DMS 273 treated with DMSO at 0.1 percent for 48 hours (cell line): ENCODE measurements at places on chromosomes 7 and 10.

DNA sequence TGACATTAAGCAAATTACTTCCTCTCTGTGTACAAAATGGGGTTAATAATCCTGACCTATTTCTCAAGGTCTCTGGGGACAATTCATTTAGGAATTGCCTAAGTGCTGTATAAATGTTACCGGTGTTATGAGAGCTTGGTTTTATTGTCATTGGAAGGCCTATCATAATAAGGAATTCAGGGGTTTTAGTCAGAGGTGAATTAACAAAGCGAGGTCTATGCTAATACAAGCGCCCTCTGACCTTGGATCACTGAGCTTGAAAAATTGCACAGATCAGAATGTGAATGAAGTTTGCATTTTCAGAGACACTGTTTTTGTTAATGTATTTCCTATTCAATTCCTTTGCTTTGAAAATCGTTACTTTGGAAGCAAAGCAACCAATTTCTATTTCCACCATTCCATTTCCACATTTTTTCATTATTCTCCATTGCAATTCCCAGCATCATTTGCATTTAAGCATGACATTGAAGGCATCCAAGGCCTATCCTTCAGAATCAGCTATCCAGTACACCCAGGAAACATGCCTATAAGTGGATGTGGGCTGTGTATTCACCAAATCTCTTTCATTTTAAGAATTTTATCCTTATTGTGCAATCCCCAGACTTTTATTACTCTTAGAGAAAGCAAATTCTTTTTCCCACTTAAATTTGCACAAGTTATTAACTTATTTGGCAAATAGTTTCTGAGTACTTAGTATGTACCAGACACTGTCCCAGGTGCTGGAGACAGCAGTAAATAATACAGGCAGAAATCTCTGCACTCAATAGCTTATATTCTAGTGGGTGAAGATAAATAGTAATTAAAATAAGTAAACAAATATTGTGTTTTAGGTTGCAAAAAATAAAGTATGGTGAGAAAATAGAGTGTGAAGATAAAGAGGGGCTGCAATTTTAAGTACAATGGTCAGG lies 133.1 kb downstream of the NRCAM start:
- DNase-seq, result no peak

DNA sequence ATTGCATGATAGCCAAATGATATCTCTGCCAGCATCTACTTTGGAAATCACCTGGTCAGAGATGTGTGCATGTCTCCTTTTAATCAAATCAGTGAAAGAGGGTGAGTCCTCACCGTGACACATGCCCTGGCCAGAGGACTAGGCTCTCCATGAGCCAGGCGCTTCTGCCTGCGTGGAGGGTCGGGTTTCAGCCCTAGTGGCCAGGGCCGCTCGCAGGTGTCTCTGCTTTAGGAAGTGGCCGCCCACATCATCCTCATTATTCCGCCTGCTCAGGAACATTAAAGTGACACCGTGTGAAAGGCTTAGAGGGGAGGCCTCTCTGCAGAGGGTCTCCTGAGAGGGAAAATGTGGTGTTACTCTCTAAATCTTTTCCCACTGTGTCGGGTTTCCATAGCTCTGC lies 173.6 kb upstream of the PRKCQ start:
- DNase-seq, result no peak

DNA sequence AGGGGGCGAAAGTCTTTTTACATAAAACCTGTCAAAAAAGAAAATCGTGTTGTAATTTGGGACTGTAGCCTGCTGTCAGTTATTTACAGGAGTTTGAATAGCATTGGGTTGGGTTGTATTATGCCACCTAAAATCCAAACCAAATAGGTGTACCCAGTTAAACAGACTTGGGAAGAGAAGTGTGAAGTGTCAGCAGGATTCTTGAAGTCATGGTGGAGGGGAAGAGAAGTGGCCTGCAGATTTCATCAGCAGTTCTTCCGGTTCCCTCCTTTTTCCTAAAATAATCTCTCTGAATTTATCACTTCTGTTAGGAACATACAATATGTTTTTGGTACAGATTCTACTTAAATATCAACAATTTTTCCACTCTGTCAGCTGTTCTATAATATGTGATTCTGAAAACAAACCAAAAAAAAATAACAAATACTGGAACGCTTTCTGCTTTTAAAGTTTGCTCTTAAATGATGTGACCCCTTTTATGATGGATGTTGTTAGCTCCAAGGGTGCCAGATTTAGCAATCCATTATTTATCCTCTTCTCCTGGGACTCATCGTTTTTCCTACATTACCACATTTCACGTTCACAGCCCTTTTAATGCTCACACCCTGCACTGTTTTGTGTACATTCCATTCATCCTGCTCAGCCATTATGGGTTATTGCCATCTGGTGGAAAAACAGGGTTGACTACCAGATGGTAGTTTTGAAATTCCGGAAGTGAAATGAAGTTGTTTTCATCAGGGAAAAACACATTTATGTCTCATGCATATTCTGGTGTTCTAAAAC lies 18.7 kb upstream of the ARHGAP12 start:
- DNase-seq, result peak; percentile 34

- no peak for DNase-seq
Observed at GRCh38 chr10:30553626-30554439, 75.7 kb downstream of the LYZL2 start.

GRCh38 chr7:81361769-81362312 lies 408.0 kb downstream of the HGF start:
- no peak for DNase-seq

- no peak for DNase-seq
Observed at GRCh38 chr7:51629206-51629605, 312.6 kb upstream of the COBL start.

DNA sequence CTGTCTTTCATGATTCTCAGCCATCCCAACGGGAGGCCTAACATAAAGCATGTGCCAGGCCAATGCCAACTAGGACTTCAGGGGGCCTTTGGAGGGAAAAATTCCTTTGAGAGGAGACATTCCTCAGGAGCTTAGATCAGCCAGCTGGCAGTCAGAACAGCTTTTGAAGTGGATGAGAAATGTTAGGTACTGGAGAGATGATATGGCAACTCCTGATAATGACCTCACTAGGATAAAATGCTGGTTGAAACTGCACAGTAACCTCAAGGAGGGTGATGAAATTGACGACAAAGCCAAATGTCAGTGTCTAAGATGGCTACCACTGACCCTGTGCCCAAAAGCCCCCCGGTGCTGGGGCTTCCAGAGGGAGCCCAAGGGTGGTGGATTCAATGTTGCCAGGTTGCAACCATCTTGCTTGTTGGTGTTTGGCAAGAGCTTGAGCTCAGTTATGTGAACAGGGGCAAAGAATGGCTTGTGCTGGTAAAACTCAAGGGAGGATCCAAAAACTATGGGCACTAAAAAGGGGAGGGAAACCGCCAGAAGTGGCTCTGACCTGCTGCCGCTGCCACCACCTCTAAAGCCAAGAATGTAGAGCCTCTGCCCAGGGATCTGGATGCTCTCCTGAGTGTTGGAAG lies 121.2 kb downstream of the UBE2H start:
- no peak for DNase-seq

- DNase-seq, result no peak
Observed at GRCh38 chr10:78472551-78472890, 438.9 kb downstream of the RPS24 start.

GRCh38 chr7:47031786-47032535 lies 550.0 kb downstream of the TNS3 start:
- no peak for DNase-seq

GRCh38 chr10:35554461-35555056 lies 50.6 kb upstream of the GJD4 start:
- DNase-seq, result no peak

DNA sequence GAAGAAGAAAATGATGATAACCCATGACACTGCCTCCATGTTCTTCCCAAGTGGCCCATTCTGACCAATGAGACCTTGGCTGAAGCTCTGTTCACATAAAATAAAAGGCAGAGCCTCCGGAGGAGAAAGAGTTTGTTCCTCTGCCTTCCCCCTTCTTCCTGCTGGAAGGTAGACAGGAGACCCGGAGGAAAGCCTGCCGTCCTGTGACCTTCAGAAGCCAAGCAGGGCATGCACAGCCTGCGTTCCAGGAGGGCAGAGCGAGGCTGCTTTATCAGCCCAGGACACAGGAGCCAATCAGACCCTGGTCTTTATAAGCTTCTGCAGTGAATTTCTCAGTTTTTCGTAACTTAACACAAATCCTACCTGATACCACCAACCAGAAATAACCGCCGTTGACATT lies 8.6 kb upstream of the GRID1 start:
- DNase-seq, result no peak

DNA sequence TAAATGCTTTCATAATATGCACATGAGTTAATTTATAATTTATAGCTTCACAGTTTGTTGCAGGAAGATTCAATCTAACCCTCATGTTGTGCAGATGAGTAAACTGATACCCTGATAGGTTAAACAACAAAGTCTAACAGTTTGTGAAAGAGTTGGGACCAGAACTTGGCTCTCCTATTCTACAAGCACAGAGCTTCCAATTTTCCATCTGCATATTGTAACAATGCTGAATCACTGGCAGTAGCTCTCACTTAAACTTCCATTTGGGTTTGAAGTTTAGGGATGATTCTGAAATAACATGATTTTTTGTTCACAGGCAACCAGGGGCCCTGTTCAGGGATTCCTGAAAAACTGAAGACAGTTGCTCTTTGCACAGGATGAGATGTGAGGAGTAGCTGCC lies 179.3 kb downstream of the XPNPEP1 start:
- DNase-seq, result no peak

DNA sequence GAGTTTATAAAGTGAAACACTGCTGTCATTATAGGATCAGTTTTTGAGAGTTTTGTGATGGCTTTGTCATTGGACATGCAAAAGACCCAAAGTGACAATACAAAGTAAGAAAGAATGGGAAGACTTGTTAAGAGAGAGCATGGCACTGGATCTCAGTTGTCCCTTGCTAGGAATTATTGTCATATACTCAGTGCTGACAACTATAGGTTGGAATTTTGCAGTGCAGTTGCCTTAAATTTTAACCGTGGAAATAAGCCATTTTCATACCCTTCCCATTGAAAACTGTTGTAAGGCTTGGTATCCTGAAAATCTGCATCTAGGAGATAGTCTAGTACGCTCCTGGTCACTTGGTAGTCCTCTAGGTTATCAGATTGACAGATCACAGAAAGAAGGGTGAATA lies 1156.7 kb downstream of the GATA3 start:
- DNase-seq, result no peak

GRCh38 chr7:13262929-13263530 lies 575.6 kb downstream of the ARL4A start:
- peak; percentile 35 for DNase-seq

GRCh38 chr10:52517012-52517411 lies 202.9 kb downstream of the DKK1 start:
- DNase-seq, result no peak

DNA sequence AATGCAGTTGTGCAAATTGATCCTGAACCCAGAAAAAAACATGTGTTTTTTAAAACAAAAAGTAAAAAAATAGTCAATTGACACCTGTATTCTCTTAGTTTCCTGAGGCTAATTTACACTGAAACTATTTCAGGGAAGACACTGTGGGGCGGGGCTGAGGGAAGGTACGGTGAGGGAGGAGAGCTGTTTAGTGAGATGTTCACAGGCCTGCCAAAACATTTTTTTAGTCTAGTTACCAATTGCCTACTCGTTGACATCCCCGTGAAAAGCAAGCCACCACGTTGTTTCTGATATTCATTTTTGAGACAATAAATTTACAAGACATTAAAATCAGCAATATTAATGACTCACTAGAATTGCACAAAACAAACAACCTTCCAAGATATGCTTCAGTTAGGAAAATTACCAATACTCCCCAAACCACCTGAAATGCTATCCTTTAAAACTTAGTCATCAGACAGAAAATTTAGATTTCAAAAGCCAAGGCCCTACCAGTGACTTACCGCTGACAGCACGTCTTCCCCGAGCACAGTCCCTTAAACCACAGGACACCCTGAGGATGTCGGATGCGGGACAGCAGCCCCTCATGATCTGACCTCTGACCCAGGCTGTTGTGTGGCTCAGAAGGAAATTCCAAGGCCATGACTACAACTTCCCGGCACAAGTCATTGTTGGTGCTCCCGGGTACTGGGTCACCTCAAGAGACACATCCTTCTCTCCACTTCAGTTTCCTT lies 279.2 kb downstream of the PRPF18 start:
- no peak for DNase-seq

GRCh38 chr7:2266911-2267310 lies 24.9 kb downstream of the NUDT1 start:
- DNase-seq, result peak; percentile 51

DNA sequence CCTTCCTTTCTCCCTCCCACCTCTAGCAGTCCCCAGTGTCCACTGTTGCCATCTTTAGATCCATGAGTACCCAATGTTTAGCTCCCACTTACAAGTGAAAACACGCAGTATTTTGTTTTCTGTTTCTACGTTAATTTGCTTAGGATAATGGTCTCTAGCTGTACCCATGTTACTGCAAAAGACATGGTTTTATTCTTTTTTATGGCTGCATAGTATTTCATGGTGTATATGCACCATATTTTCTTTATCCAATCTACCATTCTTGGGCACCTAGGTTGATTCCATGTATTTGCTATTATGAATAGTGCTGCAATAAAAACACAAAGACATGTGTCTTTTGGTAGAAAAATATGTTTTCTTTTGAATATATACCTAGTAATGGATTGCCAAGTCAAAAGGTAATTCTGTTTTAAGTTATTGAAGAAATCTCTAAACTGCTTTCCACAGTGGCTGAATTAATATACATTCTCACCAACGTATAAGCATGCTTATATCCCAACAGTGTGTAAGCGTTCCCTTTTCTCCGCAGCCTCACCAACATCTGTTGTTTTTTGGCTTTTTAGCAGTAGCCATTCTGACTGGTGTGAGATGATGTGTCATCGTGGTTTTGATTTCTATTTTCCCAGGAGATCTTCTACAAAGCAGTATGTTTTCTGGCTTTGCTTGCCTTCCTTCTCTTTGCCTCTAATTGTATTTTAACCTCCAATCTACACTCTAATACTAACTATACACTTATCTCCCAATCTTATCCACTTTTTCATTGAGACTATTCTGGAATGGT lies 179.5 kb upstream of the PHF14 start:
- no peak for DNase-seq

DNA sequence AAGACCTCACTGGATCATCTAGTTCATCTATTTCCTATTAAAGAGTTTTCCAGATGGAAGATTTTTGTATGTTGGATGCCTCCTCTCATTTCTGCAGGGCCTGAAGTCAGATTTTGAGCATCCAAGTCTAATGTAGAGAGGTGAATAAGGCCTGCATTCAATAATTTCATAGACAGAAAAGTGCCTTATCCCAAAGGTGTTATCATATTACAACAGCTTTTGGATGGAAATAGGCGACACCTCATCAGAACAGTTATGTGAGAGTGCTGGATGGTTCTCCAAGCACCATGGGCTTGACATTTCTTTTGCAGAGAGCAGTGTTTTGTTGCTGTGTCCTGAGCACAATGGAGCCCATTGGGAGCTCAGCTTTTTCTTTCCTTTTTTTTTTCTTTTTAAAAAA lies 162.4 kb upstream of the MEOX2 start:
- no peak for DNase-seq
